Muscle of back (tissue), 13 donors: ENCODE measurements at places on chromosomes 2 and 18.

DNA sequence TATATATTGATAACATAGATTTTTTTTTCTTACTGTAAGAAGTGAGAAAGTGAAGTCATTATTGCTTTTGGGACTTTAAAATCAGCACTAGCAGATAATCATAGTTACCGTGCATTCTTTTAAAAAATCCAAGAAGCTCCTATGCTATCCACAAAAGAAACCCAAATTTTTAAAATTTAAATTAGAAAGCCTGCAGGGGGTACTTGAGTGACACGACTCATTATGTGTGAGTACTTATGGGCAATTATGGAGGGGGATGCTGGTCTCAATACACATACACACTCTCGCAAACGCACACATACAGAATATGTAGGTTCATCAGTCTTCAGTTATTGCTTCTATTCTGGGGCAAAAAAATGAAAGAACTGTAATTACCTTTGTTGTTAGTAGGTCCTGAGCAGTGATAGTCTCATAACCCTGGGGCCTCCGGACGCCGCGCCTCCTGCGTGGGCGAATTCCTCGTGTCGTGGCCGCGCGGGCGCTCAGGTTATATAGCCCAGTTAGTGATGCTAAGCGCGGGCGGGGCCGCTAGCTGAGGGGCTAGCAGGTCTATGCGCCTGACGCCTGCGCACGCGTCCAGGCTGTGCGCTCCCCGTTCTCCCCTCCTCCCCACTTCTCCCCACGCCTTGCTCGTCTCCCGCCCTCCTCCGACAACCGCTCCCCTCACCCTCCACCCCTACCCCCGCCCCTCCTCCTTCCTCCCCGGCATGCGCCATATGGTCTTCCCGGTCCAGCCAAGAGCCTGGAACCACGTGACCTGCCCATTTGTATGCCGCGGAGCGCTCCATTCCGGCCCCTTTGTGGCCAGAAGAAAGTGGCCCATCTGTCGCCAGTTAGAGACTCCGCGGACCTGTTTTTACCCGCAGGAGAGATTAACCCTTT, at the start of gene NEUROD1:
Gene NEUROD1 (minus strand): TSS at position 463 of the 882 bp plus-strand sequence. CDS start 1,657 bp downstream, outside the sequence.
- no peak for DNase-seq

DNA sequence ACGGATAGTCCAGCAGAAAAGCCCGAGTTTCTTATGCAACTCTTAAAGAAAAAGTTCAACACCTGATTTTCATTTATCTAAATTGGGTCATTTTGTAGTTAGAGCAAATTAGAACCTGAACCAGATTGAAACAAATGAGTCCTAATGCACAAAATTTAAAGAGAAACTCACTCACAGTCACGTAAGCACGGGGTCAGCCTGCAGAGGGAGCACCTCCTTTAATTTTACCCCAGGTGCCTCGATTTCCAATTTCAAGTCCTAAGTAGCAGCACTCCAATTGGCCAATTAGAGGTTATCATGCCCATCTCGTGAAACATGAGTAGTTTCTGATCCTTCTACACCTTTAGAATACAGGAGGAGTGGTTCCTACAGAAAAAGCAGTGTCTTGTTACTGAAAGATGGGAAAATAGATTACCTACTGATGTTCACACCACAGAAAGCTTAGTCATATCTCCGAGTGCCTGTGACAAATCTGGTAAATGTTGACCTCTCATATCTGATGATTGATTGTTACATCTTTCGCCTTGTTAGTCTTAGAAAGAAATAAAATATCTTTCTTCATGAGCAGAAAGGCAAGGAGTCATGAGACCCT, 1929.8 kb upstream of the LRRTM1 start:
- no peak for DNase-seq

- no peak for DNase-seq
Measured at GRCh38 chr2:50328680-50329079, 703.3 kb downstream of the NRXN1 start.

DNA sequence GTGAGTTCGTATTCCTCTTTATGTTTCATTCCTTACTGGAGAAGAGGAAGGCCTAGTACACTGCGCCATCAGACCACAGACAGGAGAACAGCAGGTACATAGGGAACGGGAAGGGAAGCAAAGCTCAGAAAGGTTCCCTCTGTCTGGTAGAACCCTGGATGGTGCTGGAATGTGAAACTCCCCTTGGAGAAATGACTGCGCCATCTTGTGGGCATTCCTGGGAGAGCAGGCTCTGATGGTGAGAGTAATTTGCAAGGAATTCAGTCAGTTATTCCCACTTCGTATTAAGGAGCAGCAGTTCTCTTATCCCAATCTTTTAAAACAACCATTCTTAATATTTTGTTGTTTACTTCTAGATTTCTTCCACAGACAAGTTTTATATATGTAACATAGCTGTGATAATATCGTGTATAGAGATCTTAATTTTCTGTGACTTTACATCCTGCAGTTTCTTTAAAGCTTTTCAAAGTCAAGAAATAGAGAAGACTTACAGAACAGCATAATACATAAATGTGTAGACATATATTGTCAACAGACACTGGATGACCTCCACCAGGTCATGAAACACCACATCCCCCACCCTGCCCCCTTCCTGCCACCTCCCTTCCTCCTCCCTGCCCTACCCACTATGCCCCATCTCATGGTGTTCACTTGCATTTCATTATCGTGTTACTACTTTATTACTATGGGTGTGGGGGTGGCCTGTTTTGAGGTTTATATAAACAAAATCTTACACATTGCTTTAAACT, 83.9 kb downstream of the ARHGEF4 start:
- DNase-seq = peak; percentile 34

DNA sequence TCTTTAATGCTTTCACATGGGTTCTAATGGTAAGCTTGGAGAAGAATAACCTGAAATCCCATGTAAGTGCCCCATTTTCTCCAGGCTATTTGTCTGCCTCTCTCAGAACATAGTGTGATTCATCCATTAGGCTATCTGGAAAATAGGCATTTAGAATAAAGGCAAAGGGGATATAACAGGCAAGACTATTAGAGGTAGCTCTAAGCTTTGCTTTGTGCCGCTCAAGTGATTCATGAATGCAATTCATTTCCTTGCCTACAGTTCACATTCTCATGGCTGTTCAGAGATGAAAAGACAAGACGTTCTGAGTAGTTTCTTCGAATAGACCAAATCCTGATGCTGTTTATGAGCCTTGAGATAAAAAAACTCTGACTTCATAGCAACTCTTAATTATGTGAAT, 101.7 kb downstream of the ANKRD44 start:
- no peak for DNase-seq

DNA sequence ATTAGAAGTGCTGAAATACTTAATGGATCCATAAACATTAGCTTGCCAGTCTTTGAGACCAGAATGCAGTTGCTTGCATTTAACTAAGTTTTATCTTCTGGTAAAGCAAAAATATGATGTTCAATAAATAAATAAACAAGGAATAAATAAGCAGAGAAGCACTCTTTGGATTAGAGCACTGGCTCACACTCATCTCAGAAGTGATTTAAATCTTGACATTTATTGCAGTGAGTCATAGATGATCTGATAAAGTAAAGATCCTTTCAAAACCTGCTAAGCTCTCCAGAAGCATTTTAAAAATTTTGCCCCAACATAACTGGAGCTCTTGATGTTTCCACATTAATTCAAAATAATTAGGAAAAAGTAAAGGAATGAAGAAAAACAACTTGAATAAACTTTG, 66.8 kb downstream of the KYNU start:
- DNase-seq = no peak

DNA sequence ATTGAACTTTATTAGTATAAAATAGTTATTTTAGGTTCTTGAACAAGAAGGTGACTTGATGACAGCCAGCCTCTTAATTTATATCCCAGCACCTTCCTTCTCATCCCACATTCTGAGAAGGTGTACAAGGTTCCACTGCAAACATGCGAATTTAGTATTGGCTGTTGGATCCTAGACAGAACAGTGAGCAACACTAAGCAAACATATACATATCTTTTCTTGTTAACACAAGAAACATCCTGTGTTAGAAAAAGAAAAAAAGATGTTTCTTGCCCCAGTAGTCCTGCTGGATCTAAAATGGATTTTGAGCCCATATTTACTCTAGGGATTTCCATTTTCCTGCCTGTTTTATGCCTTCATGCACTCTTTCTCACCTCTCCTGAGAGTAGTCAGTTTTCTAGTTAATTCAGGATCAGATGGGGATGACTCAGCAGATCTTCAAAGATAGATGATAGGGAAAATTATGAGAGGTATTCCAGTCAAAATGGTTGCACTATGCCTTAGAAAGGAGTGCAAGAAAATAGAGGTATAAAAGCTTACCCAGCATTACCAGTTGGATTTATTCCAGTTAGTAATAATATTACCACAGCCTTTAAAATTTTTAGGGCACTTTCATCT, 336.5 kb downstream of the MEIS1 start:
- DNase-seq = no peak

DNA sequence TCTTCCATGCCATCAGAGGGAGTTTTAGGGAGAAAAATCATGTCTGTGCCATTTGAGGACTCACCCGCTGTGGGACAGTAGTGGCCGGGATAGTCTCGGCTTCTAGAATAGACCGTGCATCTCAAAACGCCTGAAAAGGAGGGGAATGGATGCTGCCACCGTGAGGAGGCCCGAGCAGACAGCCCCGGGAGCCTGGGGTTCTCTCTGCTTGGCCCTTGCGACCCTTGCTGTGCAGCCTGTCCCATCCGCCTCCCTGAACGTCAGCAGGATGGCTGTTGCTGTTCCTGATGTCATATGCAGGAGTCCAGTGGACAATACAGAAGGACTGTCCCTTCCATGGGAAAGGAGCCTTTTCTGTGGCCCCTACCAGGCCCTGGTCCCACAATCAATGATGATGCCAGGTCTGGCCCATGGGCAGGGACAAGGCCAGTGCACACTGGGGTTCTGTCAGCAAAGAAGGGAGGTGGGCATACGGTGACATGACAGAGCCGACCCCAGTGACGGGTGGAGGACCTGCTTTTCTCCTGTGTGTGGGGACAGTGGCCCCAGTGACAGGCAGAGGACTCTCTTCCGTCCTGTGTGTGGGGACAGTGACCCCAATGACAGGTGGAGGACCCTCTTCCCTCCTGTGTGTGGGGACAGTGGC, 58.8 kb downstream of the ACKR3 start:
- DNase-seq = no peak

DNA sequence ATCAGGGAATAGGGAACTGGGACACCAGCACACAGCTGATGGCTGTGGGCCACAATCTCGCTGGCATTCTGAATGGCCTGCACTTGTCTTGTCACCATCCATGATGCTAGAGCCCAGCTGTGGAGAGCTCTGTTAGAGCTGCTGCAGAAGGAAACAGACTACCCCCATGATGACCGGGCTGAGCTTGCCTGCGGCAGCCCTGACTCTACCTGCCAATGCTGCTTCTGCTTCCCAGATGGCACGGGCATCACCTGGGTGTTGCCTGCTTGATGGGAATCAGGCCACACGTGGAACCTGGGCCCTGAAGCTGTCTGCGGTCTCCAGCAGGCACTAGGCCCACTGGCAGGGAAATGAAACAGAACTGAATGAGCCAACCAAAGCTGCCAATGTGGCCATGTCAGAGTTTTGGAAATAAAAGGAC, 11.2 kb upstream of the DAW1 start:
- no peak for DNase-seq

DNA sequence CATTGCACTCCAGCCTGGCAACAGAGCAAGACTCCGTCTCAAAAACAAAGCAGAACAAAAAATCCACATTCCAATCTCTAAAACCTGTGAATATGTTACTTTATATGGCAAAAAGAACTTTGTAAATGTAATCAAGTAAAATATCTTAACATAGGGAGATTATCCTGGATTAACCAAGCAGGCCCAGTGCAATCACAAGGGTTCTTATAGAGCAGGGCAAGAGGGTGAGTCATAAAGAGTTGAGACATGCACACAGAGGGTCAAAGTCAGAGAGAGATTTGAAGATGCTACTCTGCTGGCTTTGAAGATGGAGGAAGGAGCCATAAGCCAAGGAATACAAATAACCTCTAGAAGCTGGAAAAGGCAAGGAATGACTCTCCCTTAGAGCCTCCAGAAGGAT, 60.9 kb upstream of the SLC9A2 start:
- DNase-seq = no peak

GRCh38 chr18:69397096-69397495, 3.6 kb upstream of the DOK6 start:
- DNase-seq = no peak

GRCh38 chr2:98464772-98465310, 20.2 kb downstream of the INPP4A start:
- no peak for DNase-seq

DNA sequence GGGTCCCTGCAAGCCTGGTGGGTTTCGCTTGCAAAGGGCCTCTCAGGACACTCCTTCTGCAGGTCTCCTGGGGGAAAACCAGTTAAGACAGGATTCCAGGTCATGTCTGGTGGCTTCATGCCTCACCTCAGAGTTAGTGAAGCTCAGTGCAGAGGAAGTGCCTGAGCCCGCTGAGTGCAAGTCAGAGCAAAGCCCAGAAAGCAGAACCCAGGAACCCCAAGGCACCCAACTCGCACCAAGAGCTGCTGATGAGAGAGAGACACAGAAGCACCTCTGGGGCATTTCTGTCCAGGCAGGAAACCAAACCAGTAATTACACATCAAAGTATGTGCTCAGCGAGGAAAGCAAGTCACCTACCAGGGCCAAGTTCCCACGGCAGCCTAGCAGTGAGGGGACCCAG, 78.4 kb downstream of the ARHGEF4 start:
- DNase-seq = no peak

GRCh38 chr18:79628416-79629248, 51.0 kb upstream of the CTDP1 start:
- DNase-seq = no peak

DNA sequence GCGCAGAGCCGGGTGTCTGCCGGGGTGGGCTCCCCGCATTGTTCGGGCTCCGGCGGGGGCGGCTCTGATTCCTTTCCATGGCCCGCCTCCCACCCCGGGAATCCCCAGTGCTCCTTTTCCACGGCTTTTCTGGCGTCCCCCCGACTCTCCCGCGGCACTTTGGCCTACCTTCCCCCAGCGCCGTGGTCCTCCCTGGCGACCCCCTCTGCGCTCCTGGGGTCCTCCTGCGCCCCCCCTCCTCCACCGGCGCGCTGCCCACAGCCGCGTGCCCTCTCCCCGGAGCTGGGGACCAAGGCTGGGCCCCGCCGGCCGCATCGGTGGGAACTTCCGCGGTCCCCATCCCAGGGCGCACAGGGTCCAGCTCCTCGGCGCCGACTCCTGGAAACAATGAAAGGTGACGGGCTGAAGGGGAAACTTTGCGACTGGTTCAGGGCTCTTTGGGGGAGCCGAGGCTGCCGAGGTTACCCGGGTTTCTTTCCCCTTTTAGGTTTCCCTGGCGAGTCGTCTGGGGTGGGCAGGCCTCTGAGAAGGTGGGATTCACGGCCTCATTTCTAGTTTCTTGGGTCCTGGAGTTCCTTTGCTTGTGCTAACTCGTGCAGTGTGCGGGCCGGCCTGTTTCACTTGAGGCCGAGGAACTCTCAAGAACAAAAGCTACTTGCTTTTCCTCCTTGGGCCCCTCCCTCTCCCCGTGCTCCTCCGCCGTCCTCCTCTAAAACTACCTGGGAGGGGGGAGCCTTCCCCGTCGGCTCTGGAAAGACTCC, 2.2 kb downstream of the TGIF1 start:
- DNase-seq = peak; percentile 71
